ENCODE measurements at places on chromosomes 1 and 21.

- no peak for DNase-seq
These were observed 31.8 kb downstream of the EPHA8 start for GRCh38 chr1:22595108-22595507.

GRCh38 chr1:218480588-218481099, 135.5 kb downstream of the TGFB2 start:
- no peak for DNase-seq

GRCh38 chr1:55981010-55981650, 598.2 kb downstream of the PLPP3 start:
- no peak for DNase-seq

DNA sequence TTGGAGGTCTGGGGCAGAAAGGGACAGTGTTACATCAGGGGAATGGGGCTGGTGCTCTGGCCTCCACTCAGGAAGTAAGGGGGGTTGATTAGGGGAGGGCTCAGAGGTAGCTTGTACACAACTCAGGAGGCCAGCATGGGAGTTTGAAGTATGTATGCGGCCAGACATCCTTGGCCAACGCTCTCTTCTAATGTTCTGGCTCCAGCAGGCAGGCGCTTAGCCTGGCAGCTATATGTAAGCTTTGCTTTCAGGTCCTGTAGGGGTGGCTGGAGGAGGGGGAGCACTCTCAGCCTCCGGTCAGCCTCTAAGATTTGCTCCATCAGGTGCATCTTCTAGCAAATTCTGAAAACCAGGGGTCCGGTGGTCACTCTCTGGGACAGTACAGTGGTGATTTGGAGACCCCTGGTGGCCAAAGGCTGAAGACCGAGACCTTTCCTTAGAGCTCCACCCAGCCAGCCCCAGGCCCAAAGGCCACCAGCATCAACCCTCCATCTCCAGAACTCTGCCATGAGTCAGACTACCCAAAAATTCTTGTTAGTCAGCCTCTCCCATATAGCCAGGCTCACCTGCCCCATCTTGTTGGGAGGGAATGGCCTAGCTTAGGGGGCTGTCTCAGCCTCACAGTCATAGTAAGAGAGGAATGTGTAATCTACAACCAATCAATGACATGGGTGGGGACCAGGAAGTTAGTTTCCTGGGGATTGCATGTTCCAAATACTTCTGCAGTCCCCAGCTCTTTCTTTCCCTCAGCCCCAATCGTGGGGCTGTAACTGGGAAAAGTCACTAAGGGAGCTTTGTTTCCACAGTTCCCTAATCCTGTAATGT, 9.7 kb upstream of the COL8A2 start:
- no peak for DNase-seq

GRCh38 chr1:44037154-44037553, 5.9 kb upstream of the SLC6A9 start:
- no peak for DNase-seq

DNA sequence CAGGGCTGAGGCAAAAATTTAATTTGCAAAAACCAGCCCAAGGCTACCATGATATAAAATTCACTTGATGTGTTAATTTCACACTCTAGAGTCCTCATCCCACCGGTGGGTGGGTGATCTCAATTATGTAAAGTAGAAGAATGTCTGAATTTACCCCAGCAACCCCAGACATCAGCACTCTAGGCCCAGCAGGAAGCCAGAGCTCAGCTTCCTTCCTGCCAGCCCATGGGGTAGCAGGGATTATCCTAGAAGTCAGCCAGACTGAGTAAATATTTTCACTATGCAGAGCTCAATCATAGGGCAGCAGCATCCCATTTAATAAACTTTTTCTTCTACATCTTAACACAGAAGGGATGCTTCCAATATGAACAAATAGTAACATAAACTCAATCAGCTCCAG, 71.0 kb downstream of the SIPA1L2 start:
- no peak for DNase-seq

GRCh38 chr1:32309960-32310359, 18.1 kb downstream of the HDAC1 start:
- no peak for DNase-seq

GRCh38 chr1:17075470-17076255, 21.8 kb upstream of the SDHB start:
- DNase-seq, result no peak

- no peak for DNase-seq
These were observed 13.4 kb downstream of the LRRC41 start for GRCh38 chr1:46289976-46290375.

- no peak for DNase-seq
These were observed 435.1 kb downstream of the PRDM2 start for GRCh38 chr1:14135070-14135469.

DNA sequence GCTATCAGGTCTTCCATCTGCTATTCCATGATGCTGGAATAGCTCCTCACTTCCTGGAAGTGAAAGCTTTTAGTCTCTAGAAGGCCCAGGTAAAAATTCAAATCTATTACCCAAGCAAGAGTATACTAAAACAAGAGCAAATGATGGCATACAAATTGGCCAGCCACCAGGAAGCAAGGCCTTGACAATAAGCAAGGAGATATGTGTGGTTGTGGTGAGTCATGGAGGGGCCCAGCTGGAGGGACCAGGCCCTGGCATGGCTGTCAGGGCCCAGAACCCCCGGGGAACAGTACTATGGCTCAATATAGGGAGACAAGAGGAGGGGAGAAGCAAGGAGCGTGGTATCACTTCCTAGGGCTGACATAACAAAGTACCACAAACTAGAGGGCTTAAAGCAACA, 358.7 kb downstream of the RRAGC start:
- no peak for DNase-seq

DNA sequence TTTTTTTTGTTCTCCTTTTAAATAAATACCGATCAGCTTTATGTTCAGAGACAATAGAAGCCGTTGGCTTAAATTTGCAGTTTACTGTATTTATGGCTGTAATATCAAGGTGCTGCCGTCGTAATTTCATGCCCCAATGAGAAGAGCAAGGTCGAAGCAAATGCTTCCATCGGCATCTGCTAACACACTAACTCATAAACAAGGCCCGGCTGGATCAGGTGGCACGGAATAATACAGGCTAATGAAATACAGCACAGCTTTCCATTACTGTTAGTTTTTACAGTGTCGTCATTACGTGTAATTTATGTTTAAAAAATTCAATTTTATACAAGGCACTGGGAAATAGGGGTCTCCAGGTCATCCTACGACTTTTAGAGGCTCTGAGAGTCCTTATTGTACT, 119.0 kb downstream of the PEX14 start:
- no peak for DNase-seq

DNA sequence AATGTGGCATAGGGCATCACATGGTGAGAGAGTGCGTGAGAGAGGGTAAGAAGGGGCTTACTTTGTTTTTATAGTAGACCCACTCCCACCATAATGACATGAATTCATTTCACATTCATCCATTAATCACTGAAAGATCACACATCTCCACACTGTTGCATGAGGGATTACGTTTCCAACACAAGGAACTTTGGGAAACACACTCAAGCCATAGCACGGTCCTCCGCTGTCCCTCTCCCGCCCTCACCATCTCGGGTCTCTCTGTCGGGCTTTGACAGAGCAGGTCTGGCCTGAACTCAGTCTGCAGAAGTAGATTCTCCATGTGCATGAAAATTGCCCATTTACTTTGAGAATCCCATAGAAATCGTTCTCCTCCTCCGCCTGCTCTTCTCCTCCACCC, 312.2 kb downstream of the MATN1 start:
- DNase-seq, result no peak

GRCh38 chr1:65119951-65120350, 28.1 kb upstream of the AK4 start:
- no peak for DNase-seq
